ENCODE measurements at places on chromosomes 4 and X.

DNA sequence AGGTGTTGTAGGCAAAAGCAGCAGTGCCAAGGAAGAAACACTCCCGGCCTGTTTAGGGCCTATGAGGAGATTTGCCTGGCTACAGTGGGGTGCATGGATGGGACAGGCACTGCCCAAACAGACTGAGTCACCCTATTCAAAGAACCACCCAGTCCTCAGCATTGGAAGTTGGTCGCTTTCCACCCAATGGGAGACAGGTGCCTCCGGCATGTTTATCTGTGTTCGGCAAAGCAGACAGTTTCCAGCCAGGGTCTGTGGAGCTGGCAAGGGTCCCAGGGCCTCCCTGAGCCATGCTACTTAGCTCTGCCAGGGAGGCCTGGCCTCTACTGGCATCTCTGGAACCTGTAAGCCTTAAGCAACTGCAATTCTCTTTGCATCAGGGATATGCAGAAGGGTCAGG is 165.1 kb upstream of the ATP6AP2 start:
- no peak for DNase-seq

DNA sequence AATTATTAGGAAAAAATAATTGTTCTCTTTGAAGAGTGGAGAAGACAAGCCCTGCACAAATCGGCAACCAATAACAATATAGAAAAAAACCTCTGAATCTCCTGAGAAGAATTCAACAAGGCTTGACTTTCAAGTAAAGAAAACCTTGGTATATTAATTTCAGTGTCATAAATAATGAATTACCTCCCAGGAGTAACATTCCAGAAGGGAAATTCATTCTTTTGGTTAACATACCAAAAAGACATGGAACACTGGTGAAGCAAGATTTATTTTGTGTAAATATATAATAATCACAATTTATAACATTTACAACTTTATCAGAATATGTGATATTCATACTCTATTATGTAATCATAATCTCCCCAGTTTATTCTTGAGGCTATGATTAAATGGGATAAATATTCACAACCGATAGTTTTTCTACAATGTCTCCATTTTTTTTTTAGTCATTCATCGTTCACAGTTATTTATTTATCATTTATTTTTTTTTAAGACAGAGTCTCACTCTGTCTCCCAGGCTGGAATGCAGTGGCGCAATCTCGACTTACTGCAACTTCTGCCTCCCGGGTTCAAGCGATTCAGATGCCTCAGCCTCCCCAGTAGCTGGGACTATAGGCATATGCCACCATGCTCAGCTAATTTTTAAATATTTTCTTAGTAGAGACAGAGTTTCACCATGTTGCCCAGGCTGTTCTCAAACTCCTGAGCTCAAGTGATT is 53.0 kb upstream of the RPS6KA6 start:
- DNase-seq = no peak

DNA sequence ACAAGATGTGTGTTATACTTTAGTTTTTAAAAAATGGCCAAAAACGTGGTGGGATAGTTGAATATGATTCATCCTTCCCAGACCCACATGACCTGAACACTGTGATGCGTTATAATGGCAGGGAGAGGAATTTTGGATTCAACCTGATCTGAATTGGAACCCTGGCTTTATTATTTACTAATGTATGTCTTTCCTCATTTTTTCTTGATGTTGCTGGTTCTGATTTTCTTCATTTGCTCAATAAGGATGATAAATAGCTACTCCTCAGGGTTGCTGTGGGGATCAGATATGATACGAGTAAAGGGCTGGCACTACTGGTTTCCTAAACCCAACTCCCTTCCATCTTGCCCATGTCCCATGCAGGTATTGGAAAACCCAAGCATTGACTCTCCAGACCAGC is 24.2 kb upstream of the ACSL1 start:
- no peak for DNase-seq

- DNase-seq = no peak
These were observed 104.7 kb downstream of the RASL11B start for GRCh38 chr4:52966781-52967180.

DNA sequence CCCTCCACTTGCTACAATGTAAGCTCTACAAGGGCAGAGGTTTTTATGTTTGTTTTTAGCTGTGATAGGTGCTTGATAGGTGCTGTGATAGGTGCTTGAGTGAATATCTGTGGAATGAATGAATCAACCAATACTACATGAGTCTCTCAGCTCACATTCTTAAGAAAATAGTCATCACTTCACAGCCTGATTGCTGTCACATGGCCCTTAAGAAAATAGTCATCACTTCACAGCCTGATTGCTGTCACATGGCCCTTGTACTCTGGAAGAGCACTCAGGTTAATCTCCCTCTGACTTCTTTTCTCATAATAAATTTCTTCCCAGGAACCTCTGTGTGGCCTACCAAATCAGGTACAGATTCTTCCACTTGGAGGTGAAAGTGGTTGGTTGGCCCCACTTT is 335.2 kb downstream of the TENM3 start:
- DNase-seq = no peak

DNA sequence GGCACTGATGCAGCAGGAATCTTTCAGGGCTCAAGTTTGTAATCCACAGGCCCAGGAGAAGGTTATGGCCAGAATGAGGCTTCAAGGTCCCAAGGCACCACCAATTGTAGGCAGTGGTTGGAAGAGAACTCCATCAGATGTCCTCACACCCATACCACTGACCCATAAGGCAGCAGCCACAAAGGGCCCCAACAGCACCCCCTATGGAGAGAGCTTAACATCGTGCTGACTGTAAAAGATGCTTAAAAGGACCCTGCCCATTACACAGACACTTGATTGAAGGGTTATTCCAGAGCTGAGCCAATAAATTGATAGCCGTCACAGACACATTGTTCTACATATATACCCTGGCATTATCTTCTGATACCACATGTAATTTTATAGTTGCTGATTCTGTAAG is 113.7 kb downstream of the SOWAHB start:
- peak; percentile 46 for DNase-seq

DNA sequence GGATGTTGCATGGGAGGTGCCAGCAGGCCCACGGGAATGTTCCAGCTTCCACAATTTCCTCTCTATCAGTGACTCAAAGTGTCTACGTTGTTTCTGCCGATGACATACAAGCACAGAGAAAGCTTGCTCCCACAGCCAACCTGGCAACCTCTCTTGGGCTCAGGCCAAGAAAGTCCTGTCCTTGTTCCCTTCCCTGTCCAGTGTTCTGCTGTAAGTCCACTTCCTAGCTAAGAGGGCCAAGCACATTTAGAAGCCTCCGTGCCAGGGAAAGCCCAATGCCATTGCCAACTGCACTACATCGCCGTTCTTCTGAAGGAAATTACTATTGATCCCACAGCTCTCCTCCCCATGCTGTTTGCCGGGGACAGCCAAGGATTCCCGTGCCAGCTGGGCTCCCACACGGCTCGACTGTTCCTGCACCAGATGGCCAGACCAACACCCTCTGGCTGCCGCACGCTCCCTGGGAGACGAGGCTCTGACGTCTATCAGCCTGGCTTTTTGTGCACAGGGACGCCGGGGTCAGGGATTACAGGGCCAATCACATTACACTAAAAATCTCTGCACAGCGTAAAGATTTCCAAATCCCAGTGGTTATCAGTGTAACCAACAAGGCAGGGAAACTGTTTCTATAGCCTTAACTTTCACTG is 284.0 kb downstream of the BCOR start:
- no peak for DNase-seq

GRCh38 chrX:103584596-103584995 is 719 bp upstream of the TCEAL4 start:
- no peak for DNase-seq

GRCh38 chrX:6311540-6311939 is 82.9 kb upstream of the NLGN4X start:
- no peak for DNase-seq

DNA sequence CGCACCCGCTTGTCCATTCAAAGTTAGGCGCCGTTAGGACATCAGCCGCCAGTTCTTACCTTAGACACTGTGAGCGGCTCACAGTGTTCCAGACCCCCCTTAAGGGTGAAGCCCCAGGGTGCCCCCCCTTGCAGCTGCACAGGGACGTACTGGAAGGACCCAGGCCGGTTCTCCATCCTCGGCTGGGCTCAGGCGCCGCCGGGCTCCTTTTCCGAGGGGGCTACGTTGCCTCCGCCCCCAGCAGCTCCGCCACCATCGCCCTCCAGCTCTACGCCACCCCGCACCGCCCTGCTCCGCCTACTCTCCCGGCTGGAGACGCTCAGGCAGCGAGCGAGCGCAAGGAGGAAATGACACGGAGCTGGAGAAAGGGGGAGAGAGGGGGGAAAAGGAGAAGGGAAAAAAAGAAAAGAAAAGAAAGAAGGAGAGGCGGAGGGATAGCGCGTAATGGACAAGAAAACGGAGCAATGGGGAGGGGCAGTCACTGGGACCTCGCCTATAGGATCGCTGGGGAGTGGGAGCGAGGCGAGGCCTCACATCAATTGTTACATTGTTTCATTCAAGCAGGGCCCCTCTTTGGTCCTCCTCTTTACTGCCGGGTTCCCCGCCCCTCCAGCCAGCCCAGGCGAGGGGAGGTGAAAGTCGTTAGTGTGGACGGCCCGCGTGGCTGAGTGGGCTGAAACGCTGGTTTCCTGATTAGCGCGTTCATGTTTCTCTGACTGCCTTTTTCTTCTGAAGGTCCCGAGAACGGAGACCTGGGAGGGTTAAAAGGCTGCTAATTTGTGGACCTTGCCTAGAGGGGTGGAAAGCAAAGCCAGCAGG is at the start of gene SHROOM4:
Gene SHROOM4, minus strand, starts transcription at position 352 of the 819 bp plus-strand sequence. Its CDS starts 176 bp downstream, at position 176.
- DNase-seq = no peak

GRCh38 chrX:63488546-63489373 is 137.6 kb upstream of the SPIN4 start:
- DNase-seq = no peak

GRCh38 chr4:14023036-14023435 is 395.5 kb upstream of the BOD1L1 start:
- no peak for DNase-seq

- no peak for DNase-seq
These were observed 36.3 kb downstream of the ATRX start for GRCh38 chrX:77749695-77750094.

DNA sequence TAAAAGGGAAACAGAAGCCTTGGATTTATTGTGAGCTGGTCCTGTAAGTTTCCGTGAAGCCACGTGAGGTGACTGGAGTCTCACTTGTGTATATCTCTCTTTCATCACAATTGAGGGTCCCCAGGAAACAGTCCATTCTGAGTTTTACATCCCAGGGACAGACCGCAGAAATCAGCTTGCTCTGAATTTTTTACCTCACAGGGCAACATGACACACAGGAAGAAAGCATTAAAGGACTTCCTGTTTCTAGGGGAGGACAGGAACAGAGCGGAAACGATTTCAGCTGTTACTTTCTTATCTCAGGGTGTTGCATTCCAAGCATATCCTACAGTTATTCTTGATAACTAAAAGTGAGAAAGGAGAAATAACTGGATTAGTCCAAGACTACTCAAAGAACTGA is 553.5 kb downstream of the TRAM1L1 start:
- DNase-seq = no peak

DNA sequence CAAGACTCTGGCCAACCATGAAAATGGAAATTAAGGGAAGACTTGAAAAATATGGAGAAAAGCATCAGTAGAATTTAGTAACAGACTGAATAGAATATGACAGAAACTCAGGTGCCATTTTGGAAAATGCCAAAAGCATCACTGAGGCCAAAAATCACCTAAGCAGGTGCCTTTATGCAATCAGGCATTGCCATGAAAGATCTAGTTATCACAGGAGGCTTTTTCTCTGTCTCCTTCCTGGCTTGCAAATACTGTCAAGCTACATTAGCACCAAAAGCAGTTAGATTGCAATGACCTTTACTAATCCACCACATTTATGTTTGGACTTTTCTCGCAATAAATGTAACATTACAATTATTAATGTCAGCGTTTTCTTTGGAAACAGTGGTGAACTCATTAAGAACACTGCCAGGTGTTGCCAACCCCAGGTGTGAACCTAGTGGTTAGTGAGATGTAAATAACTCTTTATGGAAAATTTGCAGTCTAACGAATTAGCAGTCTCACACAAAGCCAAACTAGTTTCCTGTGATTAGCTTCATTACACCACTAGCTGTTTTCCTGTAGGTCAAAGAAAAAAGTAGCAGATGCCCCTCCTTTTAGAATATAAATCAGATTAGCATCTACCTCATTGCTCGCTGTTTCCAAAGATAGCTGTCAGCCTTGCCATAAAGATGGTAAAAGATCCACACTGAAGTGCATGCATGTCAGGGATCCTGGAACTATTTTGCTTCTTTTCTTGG is 1568.4 kb upstream of the TENM3 start:
- DNase-seq = no peak

GRCh38 chr4:101348995-101349800 is 1.9 kb upstream of the PPP3CA start:
- DNase-seq = no peak

GRCh38 chr4:8260656-8261111 is 8.9 kb upstream of the HTRA3 start:
- peak; percentile 50 for DNase-seq

DNA sequence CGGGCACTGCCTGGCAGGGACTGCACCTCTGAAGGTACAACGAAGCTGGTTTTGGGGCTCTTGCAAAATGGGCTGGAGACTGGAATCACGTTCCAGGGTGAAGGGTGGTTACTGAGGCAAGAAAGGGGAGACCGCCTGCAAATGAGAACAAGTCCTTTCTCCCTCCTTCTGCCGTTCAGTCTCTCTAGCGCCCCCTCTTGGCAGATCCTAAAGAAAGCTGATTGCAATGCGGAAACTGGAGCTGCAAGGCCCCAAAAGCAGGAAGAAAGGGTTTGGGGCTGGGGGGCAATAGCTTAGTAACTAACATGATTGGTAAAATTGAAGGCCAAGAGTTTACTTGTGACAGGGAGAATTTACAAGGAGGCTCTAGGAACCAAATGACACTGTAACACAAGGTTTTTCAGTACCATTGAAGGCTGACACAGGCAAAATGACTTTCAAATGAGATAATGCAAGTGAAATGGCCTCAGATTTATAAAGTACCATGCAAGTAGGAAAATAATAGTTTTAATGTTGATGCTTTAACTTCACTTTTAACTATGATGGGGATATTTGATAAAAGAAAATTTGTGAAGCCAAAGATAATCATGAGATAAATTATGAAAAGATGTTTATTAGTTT is 222.7 kb upstream of the HAND2 start:
- peak; percentile 54 for DNase-seq

GRCh38 chr4:123990310-123990870 is 593.8 kb downstream of the SPRY1 start:
- DNase-seq = no peak

- DNase-seq = no peak
These were observed 12.5 kb downstream of the RFC1 start for GRCh38 chr4:39353478-39354253.

GRCh38 chrX:141175786-141176185 is 1.1 kb downstream of the LDOC1 start:
- DNase-seq = no peak

DNA sequence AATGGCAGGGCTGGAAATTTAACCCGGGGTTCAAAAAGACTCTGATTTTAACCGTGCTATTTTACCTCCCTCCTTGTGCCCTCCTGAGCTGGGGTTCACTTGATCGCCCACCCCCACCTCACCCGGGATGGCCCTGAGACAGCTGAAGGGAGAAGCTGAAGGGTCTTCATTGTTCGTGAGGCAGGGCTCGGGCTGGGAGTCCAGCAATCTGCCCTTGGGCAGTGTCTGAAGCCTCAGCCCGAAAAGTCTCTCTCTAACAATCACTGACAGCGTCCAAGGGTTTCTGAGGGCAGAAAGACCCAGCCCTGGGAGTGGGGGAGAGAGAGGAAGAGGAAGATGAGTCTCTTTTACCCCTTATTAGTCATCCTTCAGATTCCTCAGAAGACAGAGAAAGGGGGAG is 39.4 kb upstream of the PHOX2B start:
- DNase-seq = no peak

- DNase-seq = no peak
These were observed 341.7 kb upstream of the GATB start for GRCh38 chr4:152102436-152103000.

GRCh38 chrX:5870238-5870637 is 358.4 kb downstream of the NLGN4X start:
- DNase-seq = no peak
